ENCODE measurements at places on chromosomes 4 and X.

- H3K36me3 ChIP-seq: no peaks in the 10 kb centered on the region
- no peaks in the 10 kb centered on the region for H3K4me1 ChIP-seq
- no peaks in the 10 kb centered on the region for H3K27me3 ChIP-seq
- DNase-seq: no peak
Observed at GRCh38 chrX:2511326-2511725, 10.6 kb upstream of the DHRSX start.

GRCh38 chr4:189771696-189772361 lies 168.8 kb upstream of the FRG1 start:
- H3K27me3 ChIP-seq: no peaks in the 10 kb centered on the region
- no peak overlapping the region for H3K27ac ChIP-seq
- H3K4me1 ChIP-seq: no peaks in the 10 kb centered on the region
- H3K4me3 ChIP-seq: no peak overlapping the region
- H3K36me3 ChIP-seq: no peaks in the 10 kb centered on the region

DNA sequence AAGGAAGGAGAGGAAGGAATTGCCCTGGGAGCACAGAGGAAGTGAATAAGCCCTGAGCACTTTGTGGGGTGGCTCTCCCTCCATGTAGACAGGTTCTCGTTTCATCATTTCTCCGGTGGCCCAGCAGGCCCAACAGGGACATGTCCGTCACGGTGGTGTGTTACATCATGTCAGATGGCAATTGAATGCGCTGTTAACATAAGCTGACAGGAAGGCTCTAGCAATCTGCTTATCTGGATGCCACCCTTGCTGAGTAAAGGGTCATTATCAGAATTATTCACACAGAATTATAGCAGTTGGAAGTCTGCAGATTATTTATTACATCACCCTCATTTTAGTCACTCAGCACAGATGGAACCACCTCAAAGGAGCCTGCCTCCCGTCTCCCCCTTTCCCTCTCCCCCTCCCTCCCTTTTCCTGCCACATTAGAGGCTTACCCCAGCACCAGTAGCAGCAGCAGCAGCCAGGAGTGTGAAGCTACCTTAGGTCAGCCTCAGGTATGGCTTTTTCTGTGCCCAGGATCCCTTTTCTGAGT lies 124.3 kb upstream of the TRIM2 start:
- H3K27ac ChIP-seq: no peak overlapping the region
- H3K4me3 ChIP-seq: no peak overlapping the region
- no peaks in the 10 kb centered on the region for H3K4me1 ChIP-seq
- H3K36me3 ChIP-seq: no peaks in the 10 kb centered on the region
- no peaks in the 10 kb centered on the region for H3K27me3 ChIP-seq

GRCh38 chr4:153684971-153685371 lies 891 bp downstream of the TLR2 start:
- H3K27me3 ChIP-seq: no peaks in the 10 kb centered on the region
- H3K4me3 ChIP-seq: no peak overlapping the region
- peaks cover 9% of the 10 kb centered on the region for H3K4me1 ChIP-seq
- no peaks in the 10 kb centered on the region for H3K36me3 ChIP-seq
- H3K27ac ChIP-seq: peak overlapping the region; percentile 72

- no peak for DNase-seq
- no peaks in the 10 kb centered on the region for H3K4me1 ChIP-seq
- no peak overlapping the region for H3K4me3 ChIP-seq
- no peaks in the 10 kb centered on the region for H3K27me3 ChIP-seq
Observed at GRCh38 chrX:13043138-13043537, 1.3 kb downstream of the FAM9C start.

GRCh38 chr4:140642674-140643437 lies 74.1 kb upstream of the UCP1 start:
- H3K4me1 ChIP-seq: no peaks in the 10 kb centered on the region
- H3K4me3 ChIP-seq: no peak overlapping the region
- no peak for DNase-seq
- H3K27ac ChIP-seq: no peak overlapping the region
- H3K36me3 ChIP-seq: no peaks in the 10 kb centered on the region

GRCh38 chr4:93772858-93773257 lies 55.7 kb upstream of the ATOH1 start:
- H3K4me1 ChIP-seq: no peaks in the 10 kb centered on the region
- no peak overlapping the region for H3K27ac ChIP-seq
- DNase-seq: no peak
- no peaks in the 10 kb centered on the region for H3K27me3 ChIP-seq

GRCh38 chr4:54961357-54961975 lies 163.9 kb downstream of the KDR start:
- H3K4me3 ChIP-seq: no peak overlapping the region
- H3K36me3 ChIP-seq: no peaks in the 10 kb centered on the region
- H3K27ac ChIP-seq: no peak overlapping the region

DNA sequence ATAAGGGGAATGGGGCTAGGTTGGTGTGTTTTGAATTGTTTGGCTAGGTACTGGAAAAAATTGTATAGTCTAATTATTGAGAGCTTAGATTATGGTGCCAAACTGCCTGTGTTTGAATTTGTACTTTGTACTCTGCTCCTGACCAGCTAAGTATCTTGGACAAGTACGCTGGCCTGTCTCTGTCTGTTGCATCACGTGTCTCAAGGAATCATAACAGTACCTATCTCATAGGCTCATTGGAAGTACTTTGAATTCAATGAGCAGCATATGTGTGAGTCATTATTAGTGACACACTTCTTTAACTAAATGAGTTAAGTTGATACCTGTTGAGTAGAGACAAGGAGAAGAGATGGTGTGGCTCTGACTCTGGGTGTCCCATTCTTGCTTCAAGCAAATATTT lies 69.5 kb upstream of the MND1 start:
- no peak for DNase-seq
- H3K4me1 ChIP-seq: no peaks in the 10 kb centered on the region
- H3K4me3 ChIP-seq: no peak overlapping the region
- no peak overlapping the region for H3K27ac ChIP-seq
- no peaks in the 10 kb centered on the region for H3K27me3 ChIP-seq
- no peaks in the 10 kb centered on the region for H3K36me3 ChIP-seq

All from adrenal gland (tissue), 19 donors.